AG08395 (cell line): ENCODE measurements at places on chromosomes 11 and 22.

- DNase-seq = no peak
These were observed 99.8 kb upstream of the ALX4 start for GRCh38 chr11:44409558-44410236.

DNA sequence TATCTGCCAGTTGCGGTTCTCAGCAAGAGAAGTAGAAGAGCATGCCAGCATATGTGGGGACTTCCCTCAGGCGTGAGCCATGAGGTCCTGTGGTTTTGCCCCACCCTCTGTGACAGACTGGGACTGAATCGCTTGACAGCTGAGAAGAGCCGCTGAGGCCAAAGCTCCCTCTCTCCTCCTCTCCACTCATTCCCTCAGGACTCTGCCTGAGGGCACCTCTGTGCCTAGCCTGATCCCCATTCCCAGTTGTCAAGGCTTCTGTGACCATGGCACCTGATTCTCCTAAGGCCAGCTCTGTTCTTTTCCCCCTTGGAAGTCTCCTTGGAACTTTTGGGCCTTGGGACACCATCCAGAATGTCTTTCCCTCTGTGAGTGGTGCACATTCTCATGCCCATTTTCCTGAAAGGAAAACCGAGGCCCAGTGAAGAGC lies 27.0 kb downstream of the ART5 start:
- peak; percentile 57 for DNase-seq

DNA sequence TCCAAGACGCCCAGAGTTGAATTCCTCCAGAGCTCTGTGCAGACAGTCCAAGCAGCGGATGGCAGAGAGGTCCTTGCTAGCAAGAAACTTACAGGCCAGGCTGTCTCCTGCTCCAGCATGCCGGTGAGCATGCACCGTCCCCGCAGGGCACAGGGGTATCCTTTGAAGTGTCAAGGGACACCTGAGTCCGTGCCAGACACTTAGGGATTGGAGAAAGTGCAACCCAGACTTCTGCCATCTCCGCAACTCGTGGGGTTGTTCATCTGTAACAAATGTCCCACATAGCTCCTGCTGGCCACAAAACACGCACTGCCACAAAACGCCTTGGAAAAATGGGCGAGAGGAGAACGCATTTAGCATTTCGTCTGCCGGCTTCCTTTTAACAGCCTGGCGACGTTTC lies 13.3 kb downstream of the TSPO start:
- no peak for DNase-seq

GRCh38 chr11:46159680-46160079 lies 38.4 kb upstream of the PHF21A start:
- DNase-seq = no peak

- DNase-seq = no peak
These were observed 28.5 kb upstream of the CCDC34 start for GRCh38 chr11:27391331-27392015.

DNA sequence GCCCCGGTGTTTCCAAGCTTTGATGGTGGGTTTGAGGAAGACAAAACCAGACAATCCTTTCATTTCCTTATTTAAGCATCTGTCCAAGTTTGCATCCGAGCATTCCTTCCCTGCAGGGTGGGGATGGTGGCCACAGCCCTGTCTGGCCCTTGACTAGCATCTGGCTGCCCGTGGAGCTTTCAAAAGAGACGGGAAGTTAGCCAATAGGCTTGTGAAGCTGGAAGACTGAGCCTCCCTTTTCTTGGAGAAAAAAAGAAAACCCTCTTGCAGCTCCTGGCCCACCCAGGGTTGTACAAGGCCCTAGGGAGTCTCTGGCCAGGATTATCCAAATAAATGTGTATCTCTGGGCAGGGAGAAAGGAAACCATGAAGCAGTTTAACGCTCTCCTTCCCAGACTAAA lies 60.6 kb downstream of the MICAL2 start:
- peak; percentile 78 for DNase-seq

DNA sequence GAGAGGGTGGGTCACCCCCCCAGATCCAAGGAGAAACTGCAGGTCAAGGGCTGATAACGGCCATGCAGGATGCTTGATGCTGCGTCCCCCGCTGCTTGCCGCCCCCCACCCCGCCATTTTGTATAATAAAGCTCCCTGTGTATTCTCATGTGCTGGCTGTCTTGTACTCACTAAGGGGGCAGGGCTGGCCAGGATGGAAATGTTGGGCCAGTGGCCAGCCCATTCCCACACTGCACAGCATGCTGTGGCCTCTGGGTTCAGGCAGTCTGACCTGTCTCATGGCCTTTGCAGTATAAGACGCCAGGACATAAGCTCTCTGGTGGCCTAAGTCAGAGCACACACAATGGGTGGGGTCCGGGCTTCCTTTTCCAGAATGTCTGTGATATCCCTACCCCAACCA lies 421 bp upstream of the PRR33 start:
- no peak for DNase-seq

- no peak for DNase-seq
These were observed 66.9 kb downstream of the KCNQ1 start for GRCh38 chr11:2511421-2512369.

DNA sequence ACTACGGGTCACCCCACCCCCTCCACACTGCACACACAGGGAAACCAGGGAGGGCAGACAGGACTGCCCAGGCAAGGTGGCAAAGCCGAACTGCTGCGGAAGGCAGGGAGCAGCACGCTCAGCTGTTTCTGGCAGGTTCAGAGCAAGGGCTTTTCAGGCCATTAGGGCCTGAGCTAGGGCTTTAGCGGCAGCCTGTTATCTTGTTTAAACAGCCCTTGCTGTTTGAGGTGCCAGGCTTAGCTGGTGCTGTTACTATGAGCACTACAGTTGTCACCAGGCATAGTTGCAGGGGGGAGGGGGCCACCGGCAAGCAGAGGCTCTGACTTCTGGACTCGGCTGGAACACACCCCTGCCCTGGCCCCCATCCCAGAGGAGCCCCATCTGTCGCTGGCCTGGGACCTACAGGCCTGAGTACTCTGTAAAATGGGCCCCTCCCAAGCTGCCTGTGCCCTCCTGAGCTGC lies 34.9 kb downstream of the RSPH14 start:
- no peak for DNase-seq

- DNase-seq = peak; percentile 49
These were observed 12.2 kb upstream of the VPS37C start for GRCh38 chr11:61173456-61173855.

DNA sequence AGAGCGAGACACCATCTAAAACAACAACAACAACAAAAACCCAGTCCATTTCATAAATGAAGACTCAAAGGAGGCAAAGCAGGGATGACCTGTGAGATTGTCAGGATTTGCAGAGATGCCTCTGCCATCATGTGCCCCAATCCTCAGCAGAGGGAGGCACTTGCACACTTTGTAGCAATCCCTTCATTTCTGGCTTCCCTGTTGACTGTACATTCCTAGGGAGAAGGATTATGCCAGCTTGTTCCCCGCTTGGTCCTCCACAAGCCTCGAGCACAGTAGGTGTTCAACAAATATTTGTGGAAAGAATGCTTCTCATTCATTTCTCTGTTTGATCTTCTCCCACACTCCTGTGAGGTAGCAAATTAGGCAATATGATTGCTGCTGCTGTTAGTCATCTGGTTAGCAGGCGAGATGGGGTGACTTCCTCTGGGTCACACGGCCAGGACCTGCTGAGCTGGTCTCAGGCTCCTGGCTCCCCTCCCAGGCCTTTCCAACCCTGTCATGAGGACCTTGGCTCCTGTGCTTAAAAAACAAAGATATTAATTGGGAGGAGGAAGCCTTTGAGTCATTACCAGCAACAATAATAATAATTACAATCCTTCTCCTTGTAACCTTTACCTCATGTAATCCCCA lies 34.1 kb downstream of the LIF start:
- DNase-seq = peak; percentile 88

DNA sequence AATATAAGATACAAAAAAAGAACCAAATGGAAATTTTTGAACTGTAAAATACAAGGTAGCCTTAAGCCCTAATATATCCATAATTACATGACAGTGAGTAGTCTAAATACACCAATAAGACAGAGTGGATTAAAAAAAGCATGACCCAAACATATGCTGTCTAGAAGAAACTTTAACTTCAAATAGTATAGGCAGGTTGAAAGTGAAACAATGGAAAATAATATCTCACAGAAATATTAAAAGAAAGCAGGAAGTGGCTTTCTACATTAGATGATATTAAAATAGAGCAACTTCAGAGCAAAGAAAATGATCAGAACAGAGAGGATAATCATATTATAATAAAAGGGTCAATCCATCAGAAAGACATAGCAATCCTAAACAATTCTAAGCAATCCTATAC lies 21.8 kb downstream of the DCUN1D5 start:
- no peak for DNase-seq

- no peak for DNase-seq
These were observed 5.0 kb downstream of the PLCB3 start for GRCh38 chr11:64256300-64256699.

- DNase-seq = peak; percentile 73
These were observed 17.0 kb upstream of the KCNJ11 start for GRCh38 chr11:17405232-17406005.

DNA sequence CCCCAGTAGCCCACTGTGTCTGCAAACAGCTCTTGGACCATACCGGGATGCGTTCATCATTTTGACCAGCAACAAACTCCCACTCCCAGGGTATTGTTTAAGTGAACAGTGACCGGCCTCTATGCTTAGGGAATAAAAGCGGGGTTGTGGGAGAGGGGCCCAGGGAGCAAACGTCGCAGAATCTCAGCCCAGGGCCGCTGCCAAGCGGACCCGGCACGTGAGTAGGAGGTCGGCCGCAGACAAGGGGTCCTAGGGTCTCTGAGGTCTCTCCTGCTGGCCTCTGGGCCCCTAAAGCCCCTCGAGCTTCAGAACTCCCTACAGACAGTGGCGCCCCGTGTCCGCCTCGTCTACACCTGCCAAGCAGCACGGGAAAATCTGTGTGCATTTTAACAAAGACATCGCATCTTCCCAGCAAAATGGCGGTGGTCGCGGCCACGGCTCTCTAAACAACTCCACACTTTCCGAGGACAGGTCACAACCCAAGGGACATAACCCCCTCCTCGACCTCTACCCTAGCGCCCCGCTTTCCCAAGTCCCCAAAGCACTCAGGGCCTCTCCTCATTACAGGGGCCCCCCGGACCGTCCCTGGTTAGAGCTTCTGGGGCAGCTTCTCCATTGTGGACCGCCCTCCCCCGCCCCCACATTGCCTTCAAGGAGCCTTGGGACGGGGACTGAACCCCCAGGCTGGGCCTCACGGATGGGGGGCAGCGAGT lies 3.9 kb upstream of the GCAT start:
- DNase-seq = peak; percentile 1

DNA sequence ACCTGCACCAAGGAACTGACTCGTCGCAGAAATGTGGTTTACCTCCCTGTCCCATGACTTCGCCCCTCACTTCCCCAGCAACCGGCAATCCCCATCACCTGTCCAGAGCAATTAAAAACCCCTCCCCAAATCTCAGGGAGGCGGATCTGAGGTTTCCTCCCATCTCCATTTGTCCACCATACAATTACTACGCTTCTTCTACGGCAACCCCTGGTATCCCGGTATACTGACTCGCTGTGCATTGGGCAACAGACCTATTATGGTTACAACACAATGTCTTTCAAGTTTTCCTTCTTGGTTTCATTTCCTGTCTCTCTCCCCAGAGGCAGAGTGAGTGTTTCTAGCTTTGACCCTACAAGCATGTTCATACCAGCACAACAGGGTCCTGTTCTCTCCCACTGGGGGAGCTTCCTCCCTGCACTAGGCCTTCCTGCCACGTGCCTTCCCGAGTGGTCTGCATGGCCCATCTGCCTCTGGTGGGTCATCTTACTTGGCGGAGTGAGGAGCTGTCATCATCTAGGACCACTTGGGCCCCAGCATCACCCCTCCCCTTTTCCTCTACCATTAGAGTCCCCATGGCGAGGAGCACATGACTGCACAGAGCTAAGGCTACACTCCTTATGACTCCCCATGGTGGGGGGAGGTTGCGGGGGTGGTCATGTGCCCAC lies 30.3 kb upstream of the NAP1L4 start:
- peak; percentile 52 for DNase-seq

DNA sequence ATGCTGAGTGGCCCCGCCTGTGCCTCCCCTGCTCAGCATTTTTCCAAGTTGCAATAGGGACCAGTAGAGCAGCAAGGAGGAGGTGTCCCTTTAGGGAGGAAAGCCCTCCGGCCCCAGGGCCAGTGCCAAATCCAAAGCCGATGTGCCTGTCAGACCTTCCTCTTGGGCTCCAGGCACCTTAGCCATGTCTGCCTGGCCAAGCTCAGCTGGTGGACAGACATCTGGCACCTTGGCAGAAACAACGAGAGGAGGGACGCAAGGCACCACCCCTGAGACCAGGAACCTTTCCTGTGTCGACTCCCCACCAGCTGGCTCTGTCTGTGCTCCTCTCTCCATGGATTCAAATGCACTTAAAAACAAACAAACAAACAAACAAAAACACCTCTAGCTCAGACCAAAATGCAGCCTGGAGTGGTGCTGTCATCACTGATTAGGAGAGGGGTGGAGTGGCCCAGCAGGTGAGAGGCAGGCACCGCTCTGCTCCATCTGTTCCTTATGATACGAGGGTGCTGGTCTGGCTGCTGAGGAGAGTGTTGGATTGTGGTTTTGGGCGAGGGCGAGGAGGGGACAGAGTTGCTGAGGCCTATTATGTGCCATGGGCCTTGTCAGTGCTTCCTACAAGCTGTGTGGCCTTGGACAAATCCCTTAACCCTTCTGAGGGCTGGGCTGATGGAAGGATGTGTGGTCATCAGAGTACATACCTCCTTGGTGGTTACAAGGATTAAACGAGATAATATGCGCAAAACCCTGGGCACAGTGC lies 46.2 kb downstream of the TP53I11 start:
- no peak for DNase-seq

- no peak for DNase-seq
These were observed 8.3 kb upstream of the DCHS1 start for GRCh38 chr11:6663794-6664469.

DNA sequence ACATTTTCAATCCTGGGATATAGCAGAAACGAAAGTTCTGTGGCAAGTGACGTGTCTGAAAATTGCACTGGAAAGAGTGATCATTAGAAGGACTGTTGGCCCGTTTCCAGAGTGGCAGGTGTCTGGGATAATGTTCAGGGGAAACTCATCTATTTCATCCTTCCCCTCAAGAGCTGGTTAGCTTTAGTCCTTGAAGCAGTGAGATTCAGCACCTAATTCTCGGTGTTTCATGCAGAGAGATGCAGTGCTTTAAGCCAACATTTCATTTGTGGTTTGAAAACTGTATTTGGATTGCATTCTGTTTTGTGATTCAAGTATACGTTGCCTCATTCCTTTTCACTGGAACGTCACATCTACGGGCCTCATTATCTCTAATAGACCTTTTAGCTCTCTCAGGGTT lies 205.0 kb upstream of the RAG2 start:
- DNase-seq = no peak

- DNase-seq = no peak
These were observed 1.2 kb downstream of the SERGEF start for GRCh38 chr11:18011633-18012032.

- DNase-seq = no peak
These were observed 134.5 kb downstream of the PLEKHA7 start for GRCh38 chr11:16879690-16880089.

GRCh38 chr11:59617876-59618275 lies 2.3 kb upstream of the OSBP start:
- no peak for DNase-seq

DNA sequence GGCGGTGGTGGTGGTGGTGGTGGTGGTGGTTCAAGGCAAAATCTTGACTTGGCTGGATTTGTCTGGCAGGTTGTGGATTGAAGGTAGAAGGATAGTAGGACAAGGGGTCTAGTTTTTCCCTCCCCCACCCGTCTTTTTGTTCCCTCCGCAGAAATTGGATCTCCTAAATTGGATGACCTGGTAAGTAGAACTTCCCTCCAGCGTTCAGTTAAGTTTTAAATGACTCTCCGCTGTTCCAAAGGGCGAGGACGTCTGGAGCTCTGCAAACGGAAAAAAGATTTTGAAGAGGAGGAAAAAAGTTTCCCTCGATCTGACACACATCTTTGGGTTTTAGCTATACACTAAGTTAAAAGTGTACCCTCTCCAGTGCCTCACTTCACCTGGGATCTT lies 422 bp upstream of the LGR4 start:
- DNase-seq = no peak
